ENCODE measurements at places on chromosomes 5 and 9. TPM values are rescaled to one million over a fixed set of nuclear protein-coding genes. Genes with fewer than 3 reads are reported as not detected.

The IL4 gene
- 1.4 TPM for total RNA-seq

The THG1L gene
- 26.6 TPM for total RNA-seq

The ST8SIA4 gene
- total RNA-seq = 31.6 TPM

The PTAR1 gene
- 42.7 TPM for total RNA-seq

The RAB3C gene
- total RNA-seq = not detected

The KYAT1 gene
- total RNA-seq = 18.6 TPM

The ERMP1 gene
- 15.9 TPM for total RNA-seq

The GPR21 gene
- 0.45 TPM for total RNA-seq

The BHMT2 gene
- total RNA-seq = not detected

The PCDHB16 gene
- total RNA-seq = not detected

The PTGS1 gene
- total RNA-seq = not detected

The GPRIN1 gene
- total RNA-seq = 1.6 TPM

The C9 gene
- total RNA-seq = not detected

The CD14 gene
- 0.41 TPM for total RNA-seq

The SLC23A1 gene
- total RNA-seq = 0.89 TPM

All from activated CD8-positive, alpha-beta T cell treated with anti-CD3 and anti-CD28 coated beads for 36 hours (primary cell).